Esophagus squamous epithelium (tissue), 5 donors: ENCODE measurements at places on chromosomes 5 and 9.

DNA sequence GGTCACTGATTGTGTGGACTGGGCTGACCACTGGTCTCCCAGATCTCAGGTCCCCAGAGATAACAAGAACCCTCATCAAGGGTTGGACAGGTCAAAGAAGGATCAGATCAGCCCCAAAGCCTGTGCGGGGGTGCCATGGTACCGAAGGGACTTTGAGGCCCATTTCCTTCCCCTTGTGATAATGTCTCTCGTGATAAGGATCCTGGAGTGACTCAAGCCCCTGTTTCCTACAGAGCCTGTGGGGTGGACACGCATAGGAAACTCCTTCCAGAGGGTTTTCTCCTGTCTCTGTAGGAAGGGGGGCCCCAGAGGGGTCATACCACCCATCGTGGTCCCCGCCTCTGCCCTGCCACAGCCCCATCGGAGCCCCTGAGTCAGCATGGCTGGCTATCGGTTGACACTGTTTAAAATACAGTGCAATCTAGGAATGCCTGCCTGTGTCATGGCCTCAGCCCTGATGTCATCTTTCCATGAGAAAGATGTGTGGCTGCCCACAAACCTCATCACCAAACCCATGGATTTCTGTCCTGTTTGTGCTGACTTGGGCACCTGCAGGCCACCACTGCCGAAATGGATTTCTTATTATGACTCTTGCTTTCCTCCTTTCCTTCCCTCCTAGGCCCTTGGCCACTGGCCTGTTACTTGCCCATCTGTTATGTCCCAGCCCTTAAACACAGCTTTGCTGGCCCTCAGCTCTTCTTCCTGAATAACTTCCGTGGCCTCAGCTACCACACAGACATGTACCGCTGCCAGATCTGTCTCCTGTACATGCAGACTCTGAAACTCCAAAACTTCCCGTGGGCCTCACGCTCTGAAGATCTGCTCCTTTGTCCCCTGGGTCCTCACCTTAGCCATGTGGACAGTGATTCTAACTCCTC lies 2.9 kb upstream of the CSF2 start:
- no peak for DNase-seq

- DNase-seq: no peak
Observed at GRCh38 chr9:136996361-136997292, at the start of gene CLIC3. CLIC3 (minus strand) TSS chr9:136996568; CDS start chr9:136996543, 25 bp downstream.

- no peak for DNase-seq
Observed at GRCh38 chr5:133709209-133709725, 96.9 kb upstream of the FSTL4 start.

DNA sequence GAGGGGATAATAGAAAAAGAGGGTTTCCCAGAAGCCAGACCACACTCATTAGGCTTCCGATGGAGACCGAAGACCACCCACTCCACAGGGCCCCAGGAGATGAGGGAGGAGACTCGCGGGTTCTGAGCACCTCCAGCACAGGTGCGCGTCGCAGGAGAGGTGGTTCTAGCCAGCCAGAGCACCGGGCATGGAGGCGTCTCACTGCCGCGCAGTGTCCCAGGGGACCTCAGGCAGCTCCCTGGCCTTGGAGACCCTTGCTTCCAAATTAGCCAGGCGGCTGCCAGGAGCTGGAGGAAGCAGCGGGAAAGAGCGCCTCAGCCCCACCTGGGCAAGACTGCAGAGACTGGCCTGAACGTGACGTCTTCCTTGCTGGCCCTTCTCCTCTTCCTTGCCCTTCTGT lies 115.4 kb upstream of the FBXL7 start:
- no peak for DNase-seq

DNA sequence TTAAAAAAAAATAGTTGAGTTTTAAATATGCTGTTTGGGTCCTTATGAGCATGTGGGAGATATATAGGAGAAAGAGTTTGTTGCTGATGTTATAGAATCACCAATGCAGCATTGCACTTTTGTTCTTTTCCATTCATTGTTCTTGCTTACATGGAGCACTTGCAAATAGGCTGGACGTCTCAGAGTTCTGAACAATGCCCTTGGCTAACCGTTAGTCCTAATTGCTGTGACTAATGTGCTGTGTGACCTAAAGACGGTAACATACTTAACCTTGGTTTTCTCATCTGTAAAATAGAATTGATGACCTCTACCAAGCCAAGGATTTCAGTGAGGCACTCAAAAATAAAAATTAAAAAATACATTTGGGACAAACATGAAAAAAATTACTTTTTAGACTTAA lies 29.8 kb downstream of the PIK3R1 start:
- DNase-seq: no peak

- no peak for DNase-seq
Observed at GRCh38 chr9:13331320-13331719, 51.8 kb upstream of the MPDZ start.

DNA sequence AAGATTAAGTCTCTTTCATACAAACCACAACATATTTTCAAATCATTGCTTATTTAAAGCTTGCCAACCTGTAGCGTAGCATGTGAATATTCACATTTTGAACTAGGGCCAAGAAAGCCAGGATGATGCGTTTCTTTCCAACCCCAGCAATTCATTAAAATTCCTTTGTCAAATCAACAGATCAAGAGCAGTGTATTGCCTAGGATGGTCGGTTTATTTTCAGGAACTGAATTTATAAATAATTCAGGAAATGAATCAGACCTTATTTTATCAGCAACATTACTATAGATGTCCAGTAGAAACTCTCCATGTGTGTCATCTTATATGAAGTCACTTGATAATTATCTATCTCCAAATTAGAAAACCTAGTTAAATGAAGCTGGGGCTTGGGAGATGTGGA lies 13.2 kb upstream of the AUH start:
- DNase-seq: no peak
